ENCODE measurements at places on chromosomes 1 and 21. TPM values are rescaled to one million over a fixed set of nuclear protein-coding genes. Genes with fewer than 3 reads are reported as not detected.

DNA sequence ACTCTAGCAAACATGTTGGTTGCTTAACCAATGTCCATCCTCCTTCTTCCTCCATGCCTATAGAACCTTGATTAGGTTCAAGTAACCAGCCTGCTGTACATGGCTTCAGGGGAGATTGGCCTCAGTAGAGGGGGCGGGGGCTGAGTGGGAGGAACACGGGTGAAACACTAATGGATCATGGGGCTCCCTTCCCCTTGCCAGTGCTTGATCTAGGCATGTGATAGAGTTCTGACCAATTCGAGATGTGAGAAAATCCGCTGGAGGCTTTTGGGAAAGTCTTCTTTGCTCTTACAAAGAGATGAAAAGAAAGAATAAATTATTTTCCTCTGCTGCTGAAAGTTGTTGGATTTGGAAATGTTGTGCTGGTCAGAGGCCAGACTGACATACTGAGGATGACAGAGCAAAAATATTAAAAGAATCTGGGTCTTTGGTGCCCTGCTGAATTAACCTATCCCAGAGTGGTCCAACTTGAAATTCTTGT is 5.2 kb upstream of the OTUD7B start:
- DNase-seq = no peak

GRCh38 chr21:16337266-16337665 is 607.5 kb downstream of the USP25 start:
- DNase-seq = no peak

DNA sequence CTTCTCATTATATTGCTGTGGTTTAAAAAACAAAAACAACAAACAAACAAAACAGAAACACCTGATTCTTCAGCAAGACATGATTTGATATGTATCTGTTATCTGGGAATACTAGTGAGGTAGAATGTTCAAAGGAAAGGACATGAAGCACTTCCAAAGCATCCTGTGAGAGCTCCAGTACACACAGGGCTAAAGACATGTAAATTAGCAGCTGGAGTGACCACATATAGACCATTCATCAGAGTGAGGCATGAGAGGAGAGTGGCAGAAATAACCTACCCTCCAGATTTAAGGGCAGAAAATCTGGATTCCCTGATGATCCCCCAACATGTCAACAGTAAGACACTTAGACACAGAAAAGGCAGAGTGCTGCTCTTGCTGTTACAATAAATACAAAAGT is 260.5 kb upstream of the CHRM3 start:
- DNase-seq = no peak

GRCh38 chr1:183791319-183791718 is 13.6 kb upstream of the RGL1 start:
- DNase-seq = no peak

GRCh38 chr1:220991506-220991905 is 112.3 kb downstream of the HLX start:
- no peak for DNase-seq

- no peak for DNase-seq
These were observed 124.3 kb upstream of the GADD45A start for GRCh38 chr1:67560580-67561255.

GRCh38 chr1:1021010-1021919 is 1.3 kb downstream of the AGRN start:
- peak; percentile 55 for DNase-seq

- DNase-seq = no peak
These were observed 113.1 kb downstream of the PBX1 start for GRCh38 chr1:164671966-164672571.

- DNase-seq = no peak
These were observed 208.1 kb downstream of the RYR2 start for GRCh38 chr1:237250055-237250454.

DNA sequence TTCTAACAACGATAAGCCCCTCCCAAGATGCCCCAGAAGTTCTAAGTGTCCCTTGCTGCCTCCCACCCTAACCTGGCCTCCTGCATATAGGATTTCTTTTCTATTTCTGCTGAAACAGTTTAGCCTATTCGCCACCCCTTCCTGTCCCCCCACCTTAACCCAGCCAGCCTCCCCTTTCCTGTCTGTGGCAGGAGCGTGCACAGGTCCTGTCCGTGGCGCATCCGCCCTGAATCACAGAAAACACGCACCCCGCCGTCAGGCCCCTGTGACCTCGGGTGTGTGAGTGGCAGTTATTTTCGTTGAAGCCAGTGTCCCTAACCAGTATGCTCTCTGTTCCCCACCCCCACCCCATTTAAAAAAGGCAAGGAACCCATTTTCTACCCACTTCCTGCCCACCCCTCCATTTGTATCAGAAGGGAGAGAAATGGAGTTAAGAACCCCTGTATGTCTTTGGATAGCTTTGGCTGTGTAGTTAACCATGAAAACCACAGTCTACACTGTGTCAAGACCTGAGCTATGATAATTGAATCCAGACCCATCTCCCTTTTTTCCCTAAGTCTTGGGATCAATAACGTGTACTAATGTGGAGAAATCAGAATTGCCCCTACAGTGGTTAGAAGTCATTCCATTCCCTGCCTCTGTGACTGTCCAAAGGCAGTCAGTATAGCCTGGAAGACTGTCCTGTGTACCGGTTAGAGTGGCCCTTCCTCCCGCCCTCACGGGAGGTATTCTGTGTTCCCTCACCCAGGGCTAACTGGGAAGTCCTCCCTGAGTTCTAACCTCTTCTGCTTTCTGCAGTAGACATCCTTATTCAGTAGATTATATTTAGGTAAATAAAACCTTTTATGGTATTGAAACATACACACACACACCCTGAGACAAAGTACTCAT is 1.8 kb downstream of the PLEKHO1 start:
- no peak for DNase-seq

- no peak for DNase-seq
These were observed 112.7 kb downstream of the FGGY start for GRCh38 chr1:59409549-59409948.

DNA sequence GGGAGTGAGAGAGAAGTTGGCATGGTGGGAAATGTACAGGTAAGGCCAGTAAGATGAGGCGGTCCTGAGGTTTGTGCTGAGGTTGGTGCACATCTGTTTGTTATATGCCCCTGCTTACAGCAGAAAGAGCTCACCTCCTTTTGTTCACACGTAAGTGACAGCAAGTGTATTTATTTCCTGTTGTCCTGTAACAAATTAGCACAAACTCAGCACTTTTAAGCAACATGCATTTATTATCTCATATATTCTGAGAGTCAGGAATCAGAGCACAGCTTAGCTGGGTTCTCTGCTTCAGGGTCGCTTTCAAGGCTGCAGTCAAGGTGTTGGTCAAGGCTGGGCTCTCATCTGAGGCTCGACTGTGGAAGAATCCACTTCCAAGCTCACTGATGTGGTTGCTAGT is 45.8 kb downstream of the TENT5C start:
- no peak for DNase-seq

DNA sequence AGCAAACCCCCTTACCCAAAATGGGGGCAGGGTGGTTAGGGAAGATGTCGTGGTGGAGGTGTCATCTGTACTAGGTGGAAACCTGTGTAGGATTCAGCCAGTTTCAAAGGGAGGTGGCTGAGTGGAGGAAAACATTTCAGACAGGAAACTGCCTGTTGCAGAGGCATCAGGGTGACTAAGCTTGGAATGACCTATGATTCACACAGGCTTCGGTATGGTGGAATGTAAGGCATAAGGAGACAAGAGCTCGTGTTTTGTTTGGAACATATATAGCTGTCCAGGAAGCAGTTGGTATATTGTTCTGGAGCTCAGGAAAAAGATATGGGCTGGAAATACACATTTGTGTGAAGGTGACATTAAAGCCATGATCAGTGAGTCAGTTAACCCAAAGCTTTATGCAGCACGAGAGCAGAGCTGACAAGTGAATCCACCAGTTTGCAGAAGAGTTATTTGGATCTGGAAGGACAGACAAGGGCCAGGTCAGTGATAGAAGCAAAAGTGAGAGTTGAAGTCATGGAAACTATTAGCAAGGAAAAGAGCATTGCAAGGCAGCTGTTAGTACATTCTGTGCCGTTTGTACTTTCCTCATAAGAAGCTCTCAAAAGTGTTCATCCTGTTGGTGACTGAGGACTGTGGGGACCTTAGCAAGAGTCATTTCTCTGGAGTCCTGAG is 12.2 kb downstream of the UTP25 start:
- DNase-seq = no peak

DNA sequence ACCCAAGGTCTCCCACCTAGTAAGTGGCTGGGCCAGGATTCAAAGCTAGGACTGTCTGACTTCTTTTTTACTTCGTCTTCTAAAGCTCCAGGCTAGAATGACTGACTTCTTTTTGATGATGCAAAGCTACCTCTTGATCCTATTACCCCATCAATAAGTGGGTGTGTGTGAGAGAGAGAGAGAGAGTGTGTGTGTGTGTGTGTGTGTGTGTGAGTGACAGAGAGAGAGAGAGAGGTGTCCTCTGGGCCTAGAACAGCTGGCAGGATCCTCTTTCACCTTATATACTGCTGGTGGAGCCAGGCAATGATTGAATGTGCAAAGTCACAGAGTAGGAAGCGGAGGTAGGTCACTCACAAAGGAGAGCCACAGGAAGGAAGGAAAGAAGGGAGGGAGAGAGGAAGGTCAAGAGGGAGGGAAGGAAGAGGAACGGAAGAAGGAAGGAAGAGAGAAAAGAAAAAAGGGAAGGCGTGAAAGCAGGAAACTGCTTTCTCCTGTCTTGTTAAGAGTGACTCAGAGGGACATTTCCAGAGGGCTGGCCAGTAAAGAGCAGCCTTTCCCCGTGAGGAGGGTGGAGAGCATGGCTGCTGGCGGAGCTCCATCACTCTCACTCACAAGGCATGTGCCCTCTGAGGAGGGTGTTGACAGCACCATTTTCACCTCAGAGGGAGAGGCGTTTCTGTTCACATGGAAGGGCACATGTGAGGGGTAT is 68.9 kb downstream of the CDC7 start:
- DNase-seq = no peak

GRCh38 chr1:12397462-12398450 is 167.9 kb downstream of the VPS13D start:
- no peak for DNase-seq

DNA sequence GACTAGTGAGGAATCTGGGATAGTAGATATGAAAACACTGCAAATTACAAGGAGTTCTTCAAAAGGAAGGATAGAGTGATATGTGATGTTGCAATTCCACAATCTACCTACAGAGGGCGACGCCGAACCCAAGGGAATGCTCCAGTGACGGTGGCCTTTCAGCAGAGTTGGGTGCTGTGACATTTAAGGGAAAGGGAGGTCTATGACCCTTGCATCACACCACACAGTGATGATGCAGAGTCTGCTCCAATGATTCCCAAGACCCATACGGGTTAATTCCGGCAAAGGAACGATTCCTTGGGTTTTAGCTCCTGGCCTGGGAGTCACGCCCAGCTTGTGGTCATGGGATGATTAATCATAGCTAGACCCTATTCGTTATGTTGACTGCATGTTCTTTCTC is 123.0 kb upstream of the IGSF21 start:
- DNase-seq = no peak

GRCh38 chr1:26983863-26984262 is 9.6 kb upstream of the TRNP1 start:
- no peak for DNase-seq

DNA sequence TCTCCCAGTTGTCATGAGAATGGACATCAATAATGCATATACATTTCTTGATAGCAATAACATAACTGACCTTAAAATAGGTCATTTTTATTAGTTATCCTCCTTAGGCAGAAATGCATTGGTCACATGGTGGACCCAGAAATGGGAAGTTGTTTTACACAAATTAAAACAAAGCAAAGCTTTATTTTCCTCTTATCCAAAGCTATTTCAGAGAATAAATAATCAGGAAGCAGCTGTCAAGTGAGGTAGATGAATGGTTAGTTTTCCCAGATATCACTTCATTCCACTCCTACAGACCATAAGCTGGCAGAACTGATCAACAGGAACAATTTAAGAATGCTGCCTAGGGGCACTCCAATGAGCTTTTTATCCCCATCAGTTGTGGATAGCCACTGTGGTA is 16.0 kb upstream of the OLIG1 start:
- no peak for DNase-seq

GRCh38 chr1:40749817-40750216 is 33.8 kb upstream of the KCNQ4 start:
- no peak for DNase-seq

DNA sequence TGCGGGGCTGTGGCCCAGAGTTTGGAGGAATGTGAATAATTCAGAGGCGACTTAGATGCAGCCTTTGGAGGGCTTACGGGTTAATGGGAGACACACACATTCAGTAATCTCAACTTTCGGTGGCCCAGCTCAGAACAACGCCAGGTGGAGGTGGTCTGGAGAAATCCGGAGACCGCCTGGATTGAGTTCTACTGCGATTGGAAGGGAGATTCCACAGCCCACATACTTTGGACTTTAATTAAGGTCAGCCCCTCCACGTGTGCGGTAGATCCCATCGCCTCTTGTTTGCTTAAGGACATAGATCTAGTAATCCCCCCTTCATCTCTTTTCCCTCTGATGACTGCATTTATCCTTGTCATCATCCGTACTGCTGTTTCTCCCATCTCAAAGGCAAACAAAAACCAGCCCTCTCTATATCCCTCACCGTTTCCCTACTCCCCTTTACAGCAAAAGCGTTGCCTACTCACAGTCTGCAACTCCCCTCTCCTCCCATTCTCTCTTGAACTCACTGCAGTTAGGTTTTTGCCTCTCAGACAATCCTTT is 720 bp upstream of the BSDC1 start:
- no peak for DNase-seq

DNA sequence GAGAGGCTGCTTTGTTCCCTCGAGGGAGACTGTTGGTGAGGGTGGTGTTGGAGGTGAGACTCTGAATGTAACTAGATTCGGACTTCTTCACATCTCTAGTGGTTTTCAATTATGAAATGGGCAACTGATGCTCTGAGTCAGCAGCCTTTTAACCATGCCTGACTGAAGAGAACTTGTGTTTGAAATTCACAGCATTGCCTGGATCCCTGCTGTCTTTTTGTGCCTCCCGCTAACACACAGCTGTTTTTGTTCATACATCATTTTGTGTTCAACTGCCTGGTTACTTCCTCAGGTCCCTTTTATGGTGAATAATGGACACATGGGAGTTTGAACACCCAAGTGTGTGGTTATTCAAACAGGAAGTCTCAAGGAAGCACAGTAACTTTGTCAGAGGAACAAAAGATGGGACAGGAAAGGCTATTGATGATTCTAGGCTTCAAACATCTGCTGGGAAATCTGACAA is 16.8 kb downstream of the LAMC1 start:
- DNase-seq = no peak

Gene F5
- 0.85 TPM for polyA plus RNA-seq

Gene SH3BGR
- polyA plus RNA-seq = 16.2 TPM

Gene CFHR2
- 0.25 TPM for polyA plus RNA-seq

Gene ALPL
- 4.1 TPM for polyA plus RNA-seq

Gene CYYR1
- 23.4 TPM for polyA plus RNA-seq

Gene SRGAP2
- 22.9 TPM for polyA plus RNA-seq

Gene CHIA
- 0.18 TPM for polyA plus RNA-seq

Gene SLAMF8
- 8.4 TPM for polyA plus RNA-seq

Gene LRRN2
- 6.2 TPM for polyA plus RNA-seq

Gene OR6K3
- not detected for polyA plus RNA-seq

Gene ASB17
- not detected for polyA plus RNA-seq

Gene MAP1LC3C
- 4.3 TPM for polyA plus RNA-seq

Gene OR14K1
- polyA plus RNA-seq = not detected

Gene CFAP141
- polyA plus RNA-seq = not detected

Gene ELF3
- polyA plus RNA-seq = 1.3 TPM
